NCI-H2081 (cell line): ENCODE measurements at places on chromosomes 11 and 22.

DNA sequence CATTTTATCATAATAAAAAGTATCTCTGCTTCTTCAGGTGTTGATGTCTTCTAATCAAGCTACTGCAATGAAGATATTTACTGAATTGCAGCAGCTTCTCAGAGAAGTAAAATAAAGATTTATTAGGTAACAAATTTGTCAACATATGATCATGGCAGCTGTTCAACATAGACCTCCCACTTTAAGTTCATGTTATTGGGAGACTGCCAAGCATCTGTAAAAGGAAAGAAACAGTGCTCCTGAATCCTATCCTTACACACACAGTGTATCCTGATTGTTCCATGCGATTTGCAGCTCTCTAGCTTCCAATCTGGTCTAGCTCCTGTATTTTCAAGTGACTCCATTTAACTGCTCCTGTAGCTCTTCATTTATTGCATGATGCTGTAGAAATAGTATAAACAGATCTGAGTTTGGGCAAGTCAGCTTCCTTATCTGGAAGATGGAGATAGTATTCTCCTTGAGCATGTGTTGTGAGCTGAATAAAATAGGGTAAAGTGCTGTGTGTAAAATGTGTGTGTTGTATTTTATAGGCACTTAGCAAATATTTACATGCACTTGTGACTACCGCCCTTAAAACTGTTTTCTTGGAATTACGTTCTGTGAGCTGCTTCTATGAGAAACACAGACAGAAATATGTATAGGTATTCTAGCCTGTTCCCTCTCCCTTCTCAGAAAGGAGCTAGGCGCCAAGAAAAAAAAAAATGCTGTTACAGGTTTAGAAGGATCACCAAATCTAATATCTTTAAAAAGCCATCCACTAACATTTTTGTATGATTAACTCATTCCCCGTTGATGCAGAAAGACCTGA lies 290.6 kb downstream of the JRKL start:
- no peak for DNase-seq

- DNase-seq = no peak
Measured at GRCh38 chr11:60985991-60986915, 14.8 kb downstream of the CD6 start.

- DNase-seq = no peak
Measured at GRCh38 chr11:16111690-16112089, 244.7 kb downstream of the SOX6 start.

GRCh38 chr22:35480627-35481550 lies 59.7 kb upstream of the RASD2 start:
- DNase-seq = no peak

- DNase-seq = peak; percentile 11
Measured at GRCh38 chr11:45666648-45667642, 1.5 kb upstream of the CHST1 start.

GRCh38 chr22:49447837-49448236 lies 379.8 kb downstream of the BRD1 start:
- no peak for DNase-seq

- DNase-seq = no peak
Measured at GRCh38 chr11:19711911-19712280, 741 bp upstream of the NAV2 start.

DNA sequence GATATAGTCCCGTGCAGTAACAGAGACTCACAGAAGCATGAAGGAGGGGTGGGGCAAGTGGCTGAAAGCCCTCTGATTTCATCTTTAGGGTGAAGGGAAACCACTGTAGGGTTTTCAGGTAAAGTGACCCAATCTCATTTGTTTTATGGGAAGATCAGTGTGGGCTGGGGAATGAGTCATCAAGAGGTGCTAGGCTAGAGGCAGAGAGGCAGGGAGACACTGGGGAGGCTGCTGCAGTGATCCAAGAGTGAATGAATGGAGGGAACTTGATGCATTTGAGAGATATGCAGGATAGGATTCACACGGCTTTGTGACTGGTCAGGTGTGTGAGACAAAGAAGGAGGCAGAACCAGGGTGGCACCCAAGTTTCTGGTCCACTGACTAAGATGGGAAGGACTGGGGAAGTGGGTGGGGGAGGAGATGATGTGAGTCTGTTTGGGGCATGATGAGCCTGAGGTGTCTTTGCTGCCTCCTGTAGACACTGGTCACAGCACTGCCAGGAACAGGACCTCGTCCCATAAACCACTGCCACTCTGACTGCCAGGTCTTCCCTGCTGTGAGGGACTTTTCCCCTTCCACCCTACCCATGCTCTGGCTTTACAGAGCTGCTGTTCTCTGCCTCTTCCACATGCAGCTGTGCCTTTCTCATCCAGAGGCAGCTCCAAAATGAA lies 239.0 kb downstream of the TENM4 start:
- DNase-seq = no peak

GRCh38 chr11:130472434-130472961 lies 24.1 kb downstream of the ADAMTS15 start:
- no peak for DNase-seq

DNA sequence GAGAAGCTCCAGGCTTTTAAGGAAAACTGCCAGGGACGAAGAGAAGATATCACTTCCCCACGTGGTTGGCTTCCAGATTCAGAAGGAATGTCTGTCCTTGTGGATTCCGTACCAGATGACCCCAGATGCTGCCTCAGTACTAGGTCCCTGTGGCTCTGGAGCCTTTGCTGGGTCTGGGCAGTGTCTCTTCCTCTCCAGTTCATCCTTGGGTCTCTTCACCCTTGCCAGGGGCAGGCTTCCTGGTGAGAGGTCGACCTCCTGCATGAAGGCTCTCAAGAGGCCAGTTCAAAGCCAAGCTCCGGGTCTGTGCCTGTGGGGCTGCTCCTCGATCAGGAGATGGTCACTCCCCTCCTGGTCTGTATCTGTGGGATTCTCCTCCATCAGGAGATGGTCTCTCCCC lies 74.7 kb upstream of the B3GAT1 start:
- no peak for DNase-seq

- no peak for DNase-seq
Measured at GRCh38 chr22:40641269-40641668, 4.8 kb upstream of the MRTFA start.

DNA sequence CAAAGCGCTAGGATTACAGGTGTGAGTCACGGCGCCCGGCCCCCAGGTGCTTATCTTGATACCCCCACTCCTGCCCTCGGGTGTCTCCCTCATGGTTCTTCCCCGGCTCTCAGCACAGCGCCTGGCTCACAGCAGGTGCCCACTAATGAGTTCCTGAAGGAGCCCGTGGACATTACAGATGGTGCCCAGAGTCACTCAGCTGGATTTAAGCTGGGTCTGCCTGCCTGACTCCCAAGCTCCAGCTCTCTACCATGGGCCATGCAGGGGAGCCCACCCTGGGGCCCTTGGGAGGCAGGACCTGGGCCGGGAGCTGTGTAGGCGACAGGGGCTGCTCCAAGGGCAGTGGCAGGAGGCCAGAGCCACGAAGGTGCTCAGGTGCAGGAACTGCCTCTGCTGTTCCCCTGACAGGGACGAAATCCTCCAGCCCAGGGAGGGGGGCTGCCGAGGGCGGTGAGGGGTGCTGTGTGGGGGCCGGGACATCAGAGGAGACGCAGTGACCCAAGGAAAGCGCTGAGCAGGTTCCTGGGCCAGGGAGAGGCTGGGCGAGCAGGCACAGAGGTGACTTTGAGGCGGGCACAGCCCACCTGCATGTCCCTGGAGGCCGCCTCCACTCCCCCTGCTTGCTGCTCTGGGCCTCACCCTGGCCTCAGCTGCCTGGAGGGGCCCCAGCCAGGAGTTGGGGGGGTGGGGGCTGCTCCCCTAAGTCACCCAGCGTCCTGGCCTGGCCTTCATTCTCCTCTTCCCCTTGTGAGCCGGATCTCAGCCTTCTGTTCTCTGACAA lies 14.6 kb upstream of the FLRT1 start:
- DNase-seq = no peak

GRCh38 chr22:19802894-19803735 lies 42.5 kb downstream of the TBX1 start:
- no peak for DNase-seq

- no peak for DNase-seq
Measured at GRCh38 chr11:25396847-25397246, 900.0 kb downstream of the LUZP2 start.

- no peak for DNase-seq
Measured at GRCh38 chr11:92596596-92597317, 372.1 kb downstream of the FAT3 start.

DNA sequence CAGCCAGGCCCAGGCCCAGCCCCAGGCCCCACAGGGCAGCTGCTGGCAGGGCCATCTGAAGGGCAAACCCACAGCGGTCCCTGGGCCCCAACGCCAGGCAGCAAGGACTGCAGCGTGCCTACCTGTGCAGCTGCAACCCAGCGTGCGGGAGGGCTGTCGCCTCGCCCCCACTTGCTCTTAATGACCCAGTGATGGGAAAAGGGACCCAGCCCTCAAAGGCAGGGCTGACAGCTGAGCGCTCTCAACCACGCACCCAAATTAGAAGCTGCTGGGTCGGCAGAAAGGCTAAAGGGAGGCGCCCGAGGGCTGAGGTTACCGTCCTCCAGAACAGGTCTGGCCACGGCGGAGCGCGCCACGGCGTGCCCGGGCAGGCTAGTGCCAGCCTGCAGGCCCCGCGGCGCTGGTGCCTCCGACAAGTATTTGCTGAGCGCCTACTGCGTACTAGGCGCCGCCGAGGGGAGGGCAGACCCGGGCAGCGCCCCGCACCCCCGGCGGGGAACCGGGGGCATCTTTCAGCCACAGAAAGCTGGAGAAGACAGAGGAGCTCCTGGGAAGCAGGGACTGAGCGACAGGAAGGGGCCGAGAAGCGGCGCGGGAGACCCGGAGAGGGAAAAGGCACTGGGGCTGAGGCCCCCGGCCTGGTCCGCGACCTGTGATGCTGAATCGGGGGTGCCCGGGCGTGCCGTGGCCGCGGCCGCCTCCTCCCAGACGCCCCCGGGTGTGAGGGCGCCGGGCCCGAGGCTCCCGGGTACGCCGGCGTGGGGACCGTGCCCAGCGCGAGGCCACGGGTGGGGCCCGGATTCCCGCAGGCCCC lies 773 bp downstream of the HRAS start:
- DNase-seq = peak; percentile 70

GRCh38 chr11:28529540-28530410 lies 421.6 kb downstream of the METTL15 start:
- peak; percentile 49 for DNase-seq

DNA sequence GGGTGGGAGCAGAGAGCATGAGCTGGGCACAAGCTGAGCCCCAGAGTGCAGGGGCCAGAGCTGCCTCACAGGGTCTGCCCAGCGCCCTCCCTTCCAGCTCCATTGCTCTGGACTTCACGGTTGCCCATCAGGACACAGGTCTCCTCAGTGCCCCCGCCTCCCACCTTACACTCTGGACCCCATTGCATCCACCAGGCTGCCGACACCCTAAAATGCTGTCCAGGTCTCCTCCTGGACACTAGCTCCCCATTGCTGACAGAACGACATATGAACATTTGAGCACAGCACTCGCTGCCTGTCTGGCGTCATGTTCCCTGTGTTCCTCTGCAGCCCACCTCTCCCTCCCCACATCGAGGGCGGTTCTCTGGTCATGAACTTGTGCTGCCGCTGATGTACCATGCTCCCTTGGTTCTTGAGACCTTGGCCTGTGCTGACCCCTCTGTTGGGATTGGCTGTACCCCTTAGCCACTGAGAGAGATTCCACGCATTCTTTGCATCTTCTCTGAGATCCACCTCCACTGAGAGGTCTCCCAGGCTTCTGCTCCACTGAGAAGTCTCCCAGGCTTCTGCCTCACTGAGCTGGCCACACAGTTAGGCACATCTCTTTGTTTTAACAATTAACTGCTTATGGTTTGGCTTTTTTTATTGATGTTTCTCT lies 34.2 kb upstream of the NECTIN1 start:
- DNase-seq = no peak

GRCh38 chr11:43959321-43959995 lies 17.0 kb downstream of the C11orf96 start:
- DNase-seq = no peak

GRCh38 chr22:38144025-38144405 lies 33.5 kb upstream of the BAIAP2L2 start:
- DNase-seq = peak; percentile 4

GRCh38 chr22:46535876-46536536 lies 1.4 kb downstream of the CELSR1 start:
- DNase-seq = no peak

GRCh38 chr11:116179401-116179800 lies 593.4 kb downstream of the BUD13 start:
- DNase-seq = no peak

- no peak for DNase-seq
Measured at GRCh38 chr22:50262973-50263617, 1.6 kb upstream of the MAPK12 start.

DNA sequence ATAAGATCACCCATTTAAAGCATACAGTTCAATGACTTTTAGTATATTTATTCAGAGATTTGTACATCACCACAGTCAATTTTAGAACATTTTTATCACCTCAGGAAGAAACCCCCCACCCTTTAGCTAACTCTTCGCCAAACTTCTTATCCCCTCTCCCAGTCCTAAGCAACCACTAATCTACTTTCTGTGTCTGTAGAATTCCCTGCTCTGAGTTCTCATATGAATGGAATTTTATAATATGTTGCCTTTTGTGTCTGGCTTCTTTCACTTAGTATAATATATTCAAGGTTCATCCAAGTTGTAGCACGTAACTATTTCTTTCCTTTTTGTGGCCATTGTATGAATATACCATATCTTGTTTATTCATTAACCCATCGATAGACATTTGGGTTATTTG lies 3.6 kb downstream of the ANKRD13D start:
- DNase-seq = no peak

DNA sequence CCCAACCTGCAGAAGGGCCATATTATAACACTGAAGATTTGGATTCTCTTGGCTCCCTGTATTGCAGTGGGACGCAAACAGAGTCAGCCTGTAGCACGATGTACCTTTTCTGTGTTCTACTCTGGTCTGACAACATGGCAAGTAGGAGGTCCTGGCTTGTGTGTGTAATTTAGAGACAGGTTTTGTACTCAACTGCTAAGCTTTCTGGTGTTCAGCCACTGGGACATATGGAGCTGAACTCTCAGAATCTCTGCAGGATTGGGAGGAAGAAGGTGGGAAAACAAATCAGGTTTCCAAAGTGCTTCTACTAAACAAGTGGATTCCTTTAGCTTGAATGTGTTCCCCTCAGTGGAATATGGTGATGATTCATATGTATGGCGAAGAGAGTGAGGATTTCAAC lies 192.5 kb upstream of the MTMR2 start:
- DNase-seq = no peak

DNA sequence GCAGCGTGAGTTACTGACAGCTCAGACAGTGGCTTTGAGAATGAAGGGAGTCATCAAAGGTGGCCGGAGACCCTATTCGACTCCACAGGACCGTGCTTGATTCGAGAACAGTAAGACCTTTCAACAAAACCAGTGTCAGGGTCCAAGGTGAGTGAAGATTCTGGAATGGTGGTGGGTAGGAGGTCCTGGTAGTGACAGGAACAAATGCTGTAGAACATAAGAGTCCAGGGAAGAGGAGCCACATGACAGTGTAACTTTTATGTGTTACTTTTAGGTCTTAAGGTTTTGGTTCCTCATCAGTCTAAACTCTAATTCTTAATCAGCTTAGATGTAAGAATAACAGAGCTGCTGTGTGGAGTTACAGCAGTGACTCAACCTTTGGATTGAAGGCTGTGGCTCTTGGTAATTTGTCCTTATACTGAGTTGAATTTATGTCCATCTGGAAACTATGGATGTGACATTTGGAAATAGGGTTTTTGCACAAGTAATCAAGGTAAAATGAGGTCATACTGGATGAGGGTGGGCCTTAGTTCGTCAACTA lies 1.8 kb downstream of the TBC1D22A start:
- no peak for DNase-seq
